ENCODE measurements at places on chromosomes 1 and 21.

DNA sequence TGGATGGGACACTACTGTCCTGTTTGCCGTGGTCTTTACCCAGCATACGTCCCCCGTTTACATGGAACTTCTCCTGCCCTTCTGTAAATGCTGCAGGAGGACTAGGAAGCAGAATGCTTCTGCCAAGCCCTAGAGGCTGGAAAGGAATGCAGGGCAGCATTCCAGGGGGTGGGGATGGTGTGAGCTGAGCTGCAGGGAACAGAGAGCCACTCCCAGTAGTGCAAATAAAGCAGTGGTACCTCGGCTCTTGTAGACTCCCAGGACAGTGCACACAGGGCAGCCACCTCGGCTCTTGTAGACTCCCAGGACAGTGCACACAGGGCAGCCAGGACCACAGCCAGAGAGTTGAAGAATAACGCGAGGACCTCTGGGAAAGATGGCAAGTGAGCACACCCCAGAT, 35.4 kb downstream of the PTPRU start:
- no peak for DNase-seq

DNA sequence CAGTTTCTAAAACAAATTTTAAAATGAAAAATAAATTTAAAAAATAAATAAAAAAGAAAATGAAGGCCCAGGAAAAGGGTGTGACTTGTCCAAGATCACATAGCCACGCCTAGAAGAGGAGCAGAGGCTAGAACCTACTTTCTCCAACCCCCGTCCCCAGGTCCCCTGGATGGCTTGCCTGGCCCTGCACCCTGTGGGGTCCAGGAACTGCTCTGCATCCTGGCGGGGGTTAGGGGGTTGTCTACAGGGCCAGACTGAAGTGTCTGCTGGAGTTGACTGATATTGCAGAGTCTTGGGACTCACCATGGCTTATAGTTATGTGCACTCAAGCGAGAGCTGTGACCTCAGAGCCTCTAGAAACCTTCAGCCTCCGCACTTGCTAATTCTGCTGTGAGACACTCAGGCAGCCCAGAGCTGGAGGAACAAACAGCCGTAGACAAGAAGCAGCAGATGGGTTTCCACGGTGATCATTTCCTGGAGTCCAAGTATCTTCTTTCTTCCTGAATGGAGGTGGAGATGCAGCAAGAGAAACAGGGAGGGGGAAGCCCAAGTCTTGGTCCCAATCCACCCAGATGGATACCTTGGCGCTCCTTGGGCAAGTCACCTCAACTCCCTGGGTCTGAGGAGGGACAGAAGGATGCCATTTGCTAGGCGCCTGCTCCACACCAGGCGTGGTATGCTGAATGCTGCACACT, 5.2 kb upstream of the EXTL1 start:
- no peak for DNase-seq

- DNase-seq, result no peak
Measured at GRCh38 chr1:224525411-224526040, 90.6 kb upstream of the CNIH3 start.

DNA sequence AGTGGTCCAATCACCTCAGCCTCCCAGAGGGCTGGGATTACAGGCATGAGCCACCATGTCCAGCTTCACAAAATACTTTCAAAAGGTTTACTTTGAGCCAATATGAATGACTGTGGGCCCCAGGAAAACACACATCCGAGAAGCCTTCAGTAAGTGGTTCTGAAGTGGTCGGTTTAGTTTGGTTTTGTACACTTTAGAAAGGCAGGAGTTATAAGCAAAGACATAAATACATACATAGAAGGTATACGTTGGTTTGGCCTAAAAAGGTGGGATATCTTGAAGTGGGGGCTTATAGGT, 3.2 kb upstream of the MIB2 start:
- DNase-seq, result no peak

DNA sequence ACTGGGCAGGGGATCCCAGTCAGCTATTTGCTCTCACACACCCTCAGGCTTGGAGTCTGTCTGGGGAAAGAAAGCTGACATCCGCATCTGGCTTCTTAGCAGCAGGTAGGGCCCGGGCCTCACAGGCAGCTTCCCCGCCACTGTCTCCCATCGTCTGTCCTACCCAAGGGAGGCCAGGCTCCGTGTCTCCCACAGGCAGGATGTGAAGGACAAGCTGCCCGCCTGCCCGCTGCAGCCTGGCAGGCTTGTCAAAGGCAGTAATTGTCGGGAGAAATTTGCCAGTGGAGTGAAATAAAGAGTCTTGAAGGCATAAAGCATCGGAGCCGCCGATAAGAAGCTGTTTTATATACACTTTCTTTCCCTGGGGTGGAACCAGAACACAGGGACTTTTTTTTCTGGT, 44.0 kb upstream of the DISP3 start:
- DNase-seq, result no peak

- peak; percentile 81 for DNase-seq
Measured at GRCh38 chr1:145964328-145965118, at the start of the genes ANKRD34A and POLR3GL. Gene ANKRD34A, minus strand, starts transcription at chr1:145964575. Its CDS starts 2,816 bp downstream, at chr1:145961759. Gene POLR3GL, plus strand, starts transcription at chr1:145964690. Its CDS starts 10,176 bp downstream, at chr1:145974866.

GRCh38 chr1:208449951-208450350, 205.8 kb upstream of the PLXNA2 start:
- DNase-seq, result no peak

DNA sequence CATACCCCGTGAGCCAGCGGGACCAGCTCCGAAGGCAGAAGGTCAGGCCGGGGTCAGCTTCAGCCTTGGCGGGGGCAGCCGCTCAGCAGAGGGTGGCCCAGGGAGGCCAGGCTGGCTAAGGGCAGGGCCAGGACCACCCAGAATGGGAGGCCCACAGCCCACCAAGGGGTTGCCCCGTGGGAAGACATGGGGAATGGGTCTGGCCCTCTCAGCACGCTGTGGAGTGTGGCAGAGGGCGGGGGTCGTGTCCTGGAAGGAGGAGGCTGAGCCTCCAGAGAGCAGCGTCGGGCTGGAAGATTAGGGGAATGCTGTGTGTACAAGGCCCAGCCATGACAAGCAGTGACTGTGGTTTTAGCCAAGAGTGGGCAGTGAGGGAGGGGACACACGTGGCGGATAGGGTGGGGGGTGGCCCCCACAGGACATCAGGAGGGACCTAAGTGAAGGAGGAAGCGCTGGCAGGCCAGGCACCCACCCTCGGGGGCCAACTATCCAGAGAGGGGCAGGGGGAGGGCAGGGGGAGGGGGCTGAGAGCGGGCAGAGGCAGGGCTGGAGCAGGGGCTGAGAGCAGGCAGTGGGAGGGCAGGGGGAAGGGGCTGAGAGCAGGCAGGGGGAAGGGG, 43.9 kb upstream of the POFUT2 start:
- no peak for DNase-seq

DNA sequence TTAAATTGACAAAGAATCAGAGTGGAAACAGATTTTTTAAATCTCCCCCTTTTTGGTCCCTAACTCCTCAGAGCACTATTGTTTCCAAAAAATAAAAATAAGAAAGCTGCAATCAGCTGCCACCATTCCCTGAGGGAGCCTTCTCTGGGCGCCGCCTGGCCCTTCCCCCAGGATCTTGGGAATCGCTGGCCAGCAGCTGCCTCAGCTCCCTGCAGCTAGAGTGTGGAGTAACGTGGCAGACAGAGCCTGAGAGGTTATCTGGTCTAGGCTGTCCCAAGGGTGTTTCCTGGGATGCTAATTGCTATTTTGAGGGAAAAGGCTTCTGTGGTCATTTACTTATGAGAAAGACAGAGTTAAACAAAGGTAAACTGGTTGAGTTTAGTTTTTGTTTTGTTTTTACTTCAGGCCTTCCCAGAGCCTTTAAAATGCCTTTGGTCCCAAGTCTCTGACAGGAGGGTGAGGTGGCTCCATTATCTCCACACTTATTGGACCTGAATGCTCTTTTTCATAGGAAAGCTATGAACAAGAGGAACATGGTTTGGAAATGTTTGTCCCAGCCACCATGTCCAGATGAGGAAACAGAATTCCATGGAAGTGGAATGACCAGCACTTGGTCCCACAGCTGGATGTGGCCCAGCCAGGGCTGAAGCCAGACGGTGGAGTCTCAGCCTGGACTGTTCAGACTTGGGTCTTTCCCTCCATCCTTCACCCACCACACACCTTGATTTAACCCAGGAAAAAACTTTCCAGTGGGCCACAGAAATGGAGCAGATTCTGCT, 14.1 kb upstream of the KIAA1614 start:
- DNase-seq, result no peak

GRCh38 chr1:184945029-184945428, 29.3 kb downstream of the NIBAN1 start:
- DNase-seq, result no peak

GRCh38 chr1:53644909-53645689, 93.9 kb downstream of the GLIS1 start:
- no peak for DNase-seq

- DNase-seq, result no peak
Measured at GRCh38 chr1:165152109-165152508, 204.4 kb downstream of the LMX1A start.

GRCh38 chr21:26159869-26160268, 10.7 kb downstream of the APP start:
- DNase-seq, result no peak

GRCh38 chr1:40625076-40625475, 40.4 kb downstream of the RIMS3 start:
- no peak for DNase-seq

- no peak for DNase-seq
Measured at GRCh38 chr1:55547405-55547804, 332.2 kb upstream of the USP24 start.

DNA sequence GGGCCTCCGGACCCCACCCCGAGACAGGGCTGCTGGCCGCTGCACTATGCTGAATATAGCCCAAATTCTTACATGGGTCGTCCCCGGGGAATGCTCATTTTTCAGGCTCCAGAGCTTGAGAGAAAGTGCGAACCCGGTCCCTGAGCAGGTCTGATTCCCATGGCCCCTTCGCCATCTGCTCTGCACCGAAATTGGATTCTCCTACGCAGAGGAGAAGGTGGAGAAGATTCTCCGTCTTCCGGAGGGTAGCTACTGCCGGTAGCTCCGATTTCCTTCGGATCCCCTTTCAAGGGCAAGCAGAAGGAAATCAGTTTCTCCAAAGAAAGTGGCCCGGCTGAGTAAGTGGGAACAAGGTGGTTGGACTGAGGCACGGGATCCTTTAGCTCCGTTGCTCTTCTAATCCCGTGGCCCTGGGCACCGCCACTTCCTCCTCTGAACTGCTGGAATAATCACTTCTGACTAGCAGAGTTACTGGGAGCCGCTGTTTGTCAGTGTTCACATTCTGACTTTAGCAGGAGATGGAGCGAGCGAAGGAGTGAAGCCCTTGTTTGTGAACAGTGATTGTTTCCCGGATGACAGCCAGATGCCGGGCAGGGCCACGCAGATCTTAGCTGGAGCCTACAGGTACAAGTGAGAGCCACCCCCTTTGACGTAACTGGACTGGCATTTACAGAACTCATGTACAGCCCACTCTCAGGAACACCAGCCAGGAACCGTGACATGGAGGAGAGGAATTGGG, 1.1 kb upstream of the ZNF496 start:
- DNase-seq, result no peak

- DNase-seq, result no peak
Measured at GRCh38 chr1:115717541-115717940, 51.0 kb downstream of the CASQ2 start.

DNA sequence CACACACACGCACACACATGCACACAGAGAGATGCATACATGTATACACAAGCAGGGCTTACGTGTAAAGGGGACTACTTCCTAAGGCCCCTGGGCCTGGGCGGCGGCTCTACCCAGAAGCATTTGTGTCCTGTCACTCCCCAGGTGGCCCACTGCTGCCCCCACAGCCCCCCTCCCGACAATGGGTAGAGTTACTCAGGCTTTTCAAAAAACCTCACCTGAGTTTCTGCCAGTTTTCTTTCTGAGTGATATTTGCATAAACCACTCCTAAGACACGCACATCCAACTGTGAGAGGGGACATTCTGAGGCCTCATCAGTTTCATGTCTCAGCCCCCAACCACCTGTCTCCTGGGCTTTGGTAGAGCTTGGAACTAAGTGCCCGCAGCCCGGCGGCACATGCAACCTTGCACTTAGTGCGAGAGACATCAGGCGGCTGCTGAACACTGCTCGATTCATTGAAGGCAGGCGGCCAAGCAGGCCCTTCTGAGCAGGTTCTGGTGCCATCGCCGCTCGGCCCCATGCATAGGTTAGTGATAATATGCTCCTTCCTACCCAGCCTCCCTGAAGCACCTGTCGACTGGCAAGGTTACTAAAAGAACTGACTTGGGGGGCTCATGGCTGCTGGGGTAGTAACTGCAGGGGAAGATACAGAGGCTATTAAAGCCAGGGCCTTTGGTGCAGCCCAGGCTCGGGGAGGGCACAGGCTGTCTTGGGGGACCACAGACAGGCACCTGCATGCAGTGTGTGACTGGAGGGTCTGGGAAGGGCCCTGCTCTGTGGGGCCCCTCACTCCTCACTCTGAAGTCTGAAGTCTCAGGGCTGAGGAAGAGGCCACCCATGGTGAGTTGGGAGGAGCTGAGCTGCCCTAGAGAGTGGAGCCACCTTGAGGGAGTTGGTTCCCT, 364.2 kb upstream of the VAMP3 start:
- no peak for DNase-seq

DNA sequence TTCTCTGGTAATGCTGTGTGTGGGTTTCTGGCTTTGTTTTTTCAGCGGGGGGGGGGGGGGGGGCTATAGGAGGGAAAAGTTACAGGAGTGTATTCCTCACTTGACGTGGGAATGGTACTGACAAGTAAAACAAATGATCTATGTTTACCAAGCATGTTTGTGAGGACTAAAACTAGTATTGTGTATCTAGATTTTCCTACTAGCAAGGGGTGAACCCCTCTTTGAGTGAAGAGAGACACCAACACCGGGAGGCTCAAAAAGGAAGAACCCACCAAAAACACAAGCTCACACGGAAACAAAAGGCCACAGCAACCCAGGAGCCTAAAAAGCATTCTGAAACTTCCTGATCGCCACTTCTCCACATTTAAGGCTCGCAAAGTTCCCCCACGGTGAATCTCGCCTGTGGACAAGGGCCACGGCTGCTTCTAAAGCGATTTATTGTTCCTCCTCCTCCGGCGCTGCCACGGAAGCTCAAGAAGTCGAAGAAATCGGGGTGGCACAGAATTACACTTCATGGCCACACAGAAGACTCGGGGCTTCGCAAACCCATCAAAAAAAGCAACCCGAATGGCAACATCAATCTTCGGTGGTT, 703 bp downstream of the PUM1 start:
- DNase-seq, result no peak

GRCh38 chr1:67682659-67683197, 2.3 kb upstream of the GADD45A start:
- no peak for DNase-seq

- DNase-seq, result no peak
Measured at GRCh38 chr1:109482242-109482641, 1.5 kb upstream of the ATXN7L2 start.

DNA sequence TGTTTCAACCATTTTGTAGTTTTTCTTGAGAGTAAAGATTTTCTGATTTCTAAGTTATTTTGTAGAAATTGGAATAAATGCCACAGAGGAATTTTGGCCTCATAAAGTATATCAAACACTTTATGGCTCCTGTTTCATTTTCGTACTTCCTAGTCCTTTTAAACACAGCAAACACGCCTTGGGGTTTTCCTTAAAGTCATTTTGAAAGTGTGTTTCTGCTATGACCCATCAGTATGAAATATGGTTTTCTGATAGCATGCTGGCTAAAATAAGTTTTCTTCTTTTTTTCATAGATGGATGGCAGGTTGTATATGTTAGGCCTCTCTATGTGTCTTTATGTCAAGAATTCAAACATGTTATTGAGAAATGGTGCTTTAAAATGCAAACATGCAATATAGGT, 940.1 kb upstream of the TMPRSS15 start:
- DNase-seq, result no peak
